ENCODE measurements at places on chromosomes 7 and 10.

DNA sequence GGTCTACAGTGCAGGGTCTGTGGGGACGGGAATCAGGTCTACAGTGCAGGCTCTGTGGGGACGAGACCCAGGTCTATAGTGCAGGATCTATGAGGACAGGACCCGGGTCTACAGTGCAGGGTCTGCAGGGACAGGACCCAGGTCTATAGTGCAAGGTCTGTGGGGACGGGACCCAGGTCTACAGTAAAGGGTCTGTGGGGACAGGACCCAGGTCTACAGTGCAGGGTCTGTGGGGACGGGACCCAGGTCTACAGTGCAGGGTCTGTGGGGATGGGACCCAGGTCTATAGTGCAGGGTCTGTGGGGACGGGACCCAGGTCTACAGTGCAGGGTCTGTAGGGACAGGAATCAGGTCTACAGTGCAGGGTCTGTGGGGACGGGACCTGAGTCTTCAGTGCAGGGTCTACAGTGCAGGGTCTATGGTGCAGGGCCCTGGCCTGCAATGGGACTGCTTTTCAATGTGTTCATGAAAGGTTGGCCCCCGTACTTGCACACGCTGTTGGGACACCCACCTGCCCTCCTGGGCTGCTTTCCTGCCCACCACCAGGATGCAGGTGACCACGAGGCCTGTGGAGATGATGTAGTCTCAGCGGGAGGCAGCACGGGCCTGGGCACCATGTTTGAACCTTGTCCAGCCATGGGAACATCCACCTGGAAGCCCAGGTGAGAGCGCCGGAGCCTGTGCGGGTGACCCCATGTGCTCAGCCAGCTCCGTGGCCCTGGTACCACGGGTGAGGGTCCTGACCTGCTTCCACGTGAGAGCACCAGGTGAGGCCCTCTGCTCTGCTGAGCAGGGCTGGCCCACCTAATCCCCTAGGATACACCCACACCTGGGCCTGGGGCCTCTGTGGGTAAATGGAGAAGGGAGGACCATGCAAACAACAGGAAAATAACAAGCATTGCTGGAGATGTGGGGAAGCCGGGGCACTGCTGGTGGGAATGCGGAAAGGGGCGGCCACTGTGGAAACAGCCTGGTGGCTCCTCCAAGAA, 91.4 kb upstream of the DIP2C start:
- no peak for DNase-seq

GRCh38 chr7:1755783-1756625, 85.9 kb downstream of the ELFN1 start:
- no peak for DNase-seq

DNA sequence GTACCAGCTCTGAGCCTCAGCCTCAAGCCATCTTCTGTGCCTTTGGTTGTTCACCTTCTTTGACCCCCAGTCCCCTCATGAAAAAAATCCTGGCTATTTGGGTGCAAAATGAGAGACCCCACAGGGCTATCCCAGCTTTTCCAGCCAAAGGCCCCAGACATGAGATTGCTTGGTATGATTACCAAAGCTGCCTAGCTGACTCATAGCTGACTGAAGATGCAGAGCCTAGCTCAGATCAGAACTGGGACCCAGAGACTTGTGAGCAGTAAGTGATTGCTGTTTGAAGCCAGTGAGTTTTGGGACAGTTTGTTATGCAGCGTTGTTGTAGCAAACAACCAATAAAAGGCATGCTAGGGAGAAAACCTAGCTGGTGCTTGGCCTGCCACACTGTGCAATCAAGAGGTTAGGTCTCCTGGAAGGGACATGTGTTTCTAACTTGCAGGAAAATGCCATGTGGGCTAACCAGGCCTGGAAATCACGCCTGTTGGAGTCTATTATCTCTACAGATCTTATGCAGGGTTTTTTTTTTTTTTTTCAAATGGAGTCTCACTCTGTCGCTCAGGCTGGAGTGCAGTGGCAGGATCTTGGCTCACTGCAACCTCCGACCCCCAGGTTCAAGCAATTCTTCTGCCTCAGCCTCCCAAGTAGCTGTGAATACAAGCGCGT, 48.0 kb upstream of the DAGLB start:
- no peak for DNase-seq

DNA sequence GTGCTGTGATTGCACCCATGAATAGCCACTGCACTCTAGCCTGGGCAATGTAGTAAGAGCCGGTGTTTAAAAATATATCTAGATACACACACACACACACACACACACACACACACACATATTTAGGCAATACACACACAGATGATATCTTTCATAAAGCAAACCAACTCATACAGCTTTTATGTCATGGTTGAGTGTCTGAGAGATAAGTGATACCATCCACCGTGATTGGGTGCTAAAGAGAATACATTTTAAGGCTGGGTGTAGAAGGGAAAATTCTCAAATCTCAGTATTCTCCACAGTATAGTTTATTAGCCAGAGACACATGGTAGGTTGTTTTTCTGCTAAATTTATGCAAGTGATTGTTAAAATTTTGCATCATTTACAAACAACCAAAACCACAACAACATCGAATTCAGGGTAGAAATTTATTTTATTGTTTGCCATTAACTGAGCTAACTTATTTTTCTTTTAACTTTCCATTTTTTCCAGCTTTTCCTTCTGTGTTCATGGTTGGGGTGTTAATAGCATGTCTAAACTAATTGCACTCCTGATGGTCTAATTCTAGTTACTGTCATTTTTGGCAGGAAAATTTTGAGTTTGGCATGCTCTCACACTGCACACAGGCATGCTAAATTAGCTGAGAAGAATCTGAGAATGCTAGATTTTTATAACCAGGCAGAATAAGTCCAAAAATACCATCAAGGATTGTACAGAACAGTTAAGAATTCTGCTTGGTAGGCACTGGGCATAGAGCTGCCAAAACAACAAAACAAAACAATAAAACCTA, 57.9 kb upstream of the SYPL1 start:
- no peak for DNase-seq

GRCh38 chr10:91800182-91800581, 2.0 kb downstream of the TNKS2 start:
- DNase-seq = no peak

DNA sequence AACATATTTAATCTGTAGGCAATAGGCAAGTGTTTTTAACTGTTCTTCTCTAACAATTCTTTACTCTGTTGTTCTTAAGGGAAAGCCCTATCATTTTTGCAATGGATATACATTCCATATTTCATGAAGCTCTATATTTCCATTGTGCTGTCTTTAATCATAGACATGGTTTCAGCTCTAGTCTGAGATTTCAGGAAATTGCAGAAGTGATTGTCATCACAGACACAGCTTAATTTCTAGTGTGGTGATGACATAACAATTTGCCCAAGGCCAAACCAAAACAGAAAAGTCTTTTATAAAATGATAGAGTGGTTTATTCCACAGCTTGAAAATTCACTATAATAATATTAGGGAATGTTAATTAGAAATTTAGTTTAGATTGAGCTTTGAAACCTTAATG, 494.1 kb upstream of the SEMA3A start:
- DNase-seq = no peak

DNA sequence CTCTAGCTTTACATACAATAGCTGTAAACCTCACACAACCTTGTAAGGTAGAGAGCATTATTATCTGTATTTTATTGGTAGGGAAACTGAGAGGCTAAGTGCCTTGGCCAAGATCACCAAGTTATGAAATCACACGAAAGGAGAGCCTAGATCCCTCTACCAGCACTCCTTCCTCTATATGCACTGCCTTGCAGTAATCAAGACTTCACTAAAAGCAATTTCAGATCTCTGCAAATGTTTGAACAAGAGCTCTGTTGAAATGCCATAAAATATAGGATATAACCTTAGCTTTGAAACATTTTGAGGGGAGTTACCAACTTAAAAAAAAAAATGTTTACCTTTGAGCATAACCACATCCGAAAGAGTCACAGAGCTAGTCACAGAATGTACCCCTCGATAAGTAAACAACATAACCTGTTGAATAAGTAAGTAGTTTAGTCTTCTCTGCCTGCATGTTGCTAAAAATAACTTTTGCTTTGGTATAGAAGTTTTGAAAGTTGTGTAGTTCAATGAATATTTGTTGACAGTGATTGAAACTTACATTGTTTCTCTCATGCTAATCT, 709.4 kb downstream of the AUTS2 start:
- no peak for DNase-seq

DNA sequence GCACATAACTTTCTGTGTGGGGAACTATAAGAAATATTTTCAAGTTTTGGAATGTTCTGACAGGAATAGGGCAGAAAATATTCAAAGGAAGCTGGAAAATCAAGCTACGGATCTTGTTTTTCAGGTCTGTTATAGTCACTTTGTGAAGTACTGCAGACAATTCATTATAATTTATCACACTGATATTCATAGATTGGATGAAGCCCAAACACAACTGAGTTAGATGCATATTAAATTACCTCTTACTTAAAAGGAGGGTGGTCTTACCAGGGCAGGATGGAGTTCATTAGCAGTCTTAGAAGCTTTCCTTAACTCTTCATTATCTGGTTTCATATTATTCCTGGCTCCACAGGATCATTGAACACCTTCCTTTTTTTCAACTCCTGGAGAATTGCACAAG, 242.3 kb downstream of the DYNC1I1 start:
- no peak for DNase-seq

DNA sequence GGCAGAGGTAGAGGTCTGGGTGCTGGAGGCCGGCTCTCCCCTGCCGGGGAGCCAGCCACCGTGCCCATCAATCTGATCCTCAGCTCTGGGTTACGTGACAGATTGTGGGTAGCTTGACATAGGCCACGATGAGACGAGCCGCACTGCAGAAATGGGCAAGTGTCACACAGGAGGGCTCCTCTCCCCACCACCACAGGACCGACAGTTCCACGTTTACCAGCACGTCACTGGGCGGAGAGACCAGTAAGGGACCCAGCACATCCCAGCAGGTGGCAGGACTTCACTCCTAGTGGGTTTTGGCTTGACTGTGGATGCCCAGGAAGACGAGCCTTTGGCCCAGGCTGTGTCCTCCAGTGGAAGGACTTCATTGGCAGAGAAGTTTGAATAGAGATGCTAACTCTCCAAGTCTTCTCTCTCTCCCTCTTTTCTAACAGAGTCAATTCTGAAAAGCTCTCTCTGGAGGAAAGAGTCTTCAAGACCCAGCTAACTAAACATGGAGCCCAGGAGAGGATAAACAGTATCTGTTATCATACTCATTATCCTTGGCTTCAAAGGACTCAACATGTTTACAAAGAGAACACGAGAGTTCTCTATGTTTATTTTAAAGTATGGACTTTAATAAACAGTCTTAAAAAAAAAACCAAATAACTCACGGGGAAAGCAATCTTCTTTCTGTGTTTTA, 129.3 kb upstream of the JCAD start:
- no peak for DNase-seq
